ENCODE measurements at places on chromosomes 6 and 20.

- DNase-seq = no peak
Measured at GRCh38 chr6:36618366-36619355, 24.5 kb downstream of the SRSF3 start.

DNA sequence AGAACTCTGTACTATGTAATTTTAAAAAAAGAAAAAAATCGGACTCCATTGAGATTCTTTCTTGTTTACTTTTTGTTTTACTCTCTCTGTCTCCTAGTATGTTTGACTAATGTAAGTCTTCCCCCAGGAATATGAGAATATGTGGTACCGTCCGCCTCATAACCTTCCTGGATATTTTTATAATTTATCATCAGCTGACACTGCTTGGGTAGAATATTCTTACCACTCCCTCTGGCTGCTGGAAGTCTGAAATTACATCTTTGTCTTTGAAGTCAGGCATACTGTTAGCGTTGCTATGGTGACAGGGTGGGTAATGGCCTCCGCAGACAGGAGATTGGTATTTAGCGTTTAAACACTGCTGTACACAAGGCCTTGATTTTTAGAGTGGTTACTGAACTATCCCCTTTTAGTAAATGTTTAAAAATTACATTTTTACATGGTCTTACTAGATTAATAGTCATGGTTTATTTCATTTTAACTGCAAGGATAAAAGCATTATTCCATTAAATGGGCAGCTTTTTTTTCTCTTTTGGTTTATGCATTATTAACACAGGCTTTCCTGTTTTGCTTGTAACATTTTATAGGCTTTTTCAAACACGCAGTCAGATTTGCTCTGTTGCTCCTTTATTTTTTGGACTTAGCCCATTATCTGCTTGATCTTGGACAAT, 176.4 kb downstream of the ARID1B start:
- DNase-seq = no peak

DNA sequence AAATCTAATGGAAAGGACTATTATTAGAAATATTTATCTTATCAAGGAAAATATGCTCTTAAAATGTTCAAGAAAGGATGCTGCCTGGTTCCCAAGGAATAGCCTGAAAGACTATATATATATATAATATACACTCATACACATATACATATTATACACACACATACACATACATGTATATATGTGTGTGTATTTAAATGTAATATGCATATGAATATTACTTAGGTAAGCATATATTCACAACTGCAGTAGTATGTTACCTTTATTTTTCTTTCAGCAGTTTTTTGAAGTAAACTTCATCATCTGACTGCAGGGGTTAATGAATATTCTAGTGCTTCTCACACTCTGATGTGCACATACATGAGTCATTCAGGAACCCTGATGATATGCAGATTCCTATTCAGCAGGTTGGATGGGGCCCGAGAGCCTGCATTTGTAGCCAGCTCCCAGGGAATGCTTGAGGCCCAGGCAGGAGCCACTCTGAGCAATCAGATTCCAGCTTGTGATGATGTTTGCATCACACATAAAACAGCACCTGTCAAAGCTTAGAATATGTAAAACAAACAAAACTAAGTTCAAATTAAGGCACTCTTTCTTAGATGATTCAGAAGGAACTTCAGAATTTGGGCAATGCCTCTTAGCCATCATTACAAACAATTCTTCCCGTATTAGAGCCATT, 16.1 kb downstream of the MYLK4 start:
- DNase-seq = no peak

DNA sequence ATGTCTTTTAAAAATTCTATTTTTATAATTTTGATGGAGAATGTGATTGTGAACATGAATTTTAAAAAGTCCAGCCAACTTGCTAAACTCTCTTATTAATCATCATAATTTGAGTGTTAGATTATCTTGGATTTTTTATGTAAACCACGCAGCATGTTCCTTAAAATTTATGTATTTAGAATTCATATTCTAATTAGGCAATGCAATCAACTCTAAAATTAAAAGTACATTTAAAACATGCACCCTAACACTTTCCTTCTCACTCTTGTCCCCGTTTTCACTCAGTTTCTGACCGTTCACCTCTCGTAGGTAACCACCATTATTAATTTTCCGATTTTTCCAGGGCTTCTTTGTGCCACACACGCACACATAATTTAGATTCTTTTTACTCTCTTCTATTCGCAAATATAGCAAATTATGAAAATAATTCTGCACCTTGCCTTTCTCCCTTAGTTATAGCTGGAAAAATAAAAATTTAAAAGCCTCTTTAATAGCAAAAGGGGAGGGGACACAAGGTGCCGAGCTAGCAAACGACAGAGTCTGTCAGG, 329 bp upstream of the ZKSCAN3 start:
- no peak for DNase-seq

DNA sequence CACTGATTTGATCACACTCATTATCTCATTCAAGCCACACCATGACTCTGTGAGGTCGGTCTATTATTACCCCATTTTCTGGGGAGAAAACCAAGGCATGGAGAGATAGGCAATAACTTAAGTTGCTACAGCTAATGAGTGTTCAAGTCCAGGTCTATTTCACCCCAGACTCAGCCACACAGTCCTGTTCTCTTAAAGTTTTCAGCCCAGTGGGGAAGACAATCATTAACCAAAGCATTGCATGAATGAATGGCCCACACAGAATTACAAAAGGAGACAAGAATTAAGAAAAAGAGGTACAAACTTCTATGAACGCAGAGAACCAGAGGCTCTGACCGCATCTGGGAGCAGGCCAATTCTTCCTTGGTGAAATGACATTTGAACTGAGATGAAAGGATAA, 7.1 kb downstream of the BPI start:
- no peak for DNase-seq

DNA sequence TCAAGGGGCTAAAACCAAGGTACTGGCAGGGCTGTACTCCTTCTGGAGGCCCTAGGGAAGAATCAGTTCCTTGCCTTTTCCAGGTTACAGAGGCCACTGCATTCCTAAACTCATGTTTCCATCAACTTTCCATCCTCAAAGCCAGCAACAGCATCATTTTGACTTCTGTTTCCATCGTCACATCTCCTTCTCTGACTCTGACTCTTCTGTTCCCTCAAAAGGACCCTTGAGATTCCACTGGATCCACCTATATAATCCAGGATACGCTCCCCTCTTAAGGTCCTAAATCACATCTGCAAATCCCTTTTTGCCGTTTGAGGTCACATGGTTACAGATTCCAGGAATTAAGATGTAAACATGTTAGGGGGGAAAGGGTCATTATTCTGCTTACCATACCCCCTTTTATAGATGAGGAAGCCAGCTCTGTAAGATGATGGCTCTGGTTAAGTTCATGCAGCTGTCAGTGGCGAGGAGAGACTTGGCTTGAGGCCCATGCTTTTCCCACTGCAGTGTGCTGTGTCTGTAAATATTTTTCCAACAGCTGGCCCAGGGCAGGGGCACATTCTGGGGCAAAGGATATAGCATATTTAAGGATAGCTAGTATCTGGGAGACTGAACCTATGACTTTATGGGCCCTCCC, 114.6 kb downstream of the TNFRSF21 start:
- DNase-seq = no peak

DNA sequence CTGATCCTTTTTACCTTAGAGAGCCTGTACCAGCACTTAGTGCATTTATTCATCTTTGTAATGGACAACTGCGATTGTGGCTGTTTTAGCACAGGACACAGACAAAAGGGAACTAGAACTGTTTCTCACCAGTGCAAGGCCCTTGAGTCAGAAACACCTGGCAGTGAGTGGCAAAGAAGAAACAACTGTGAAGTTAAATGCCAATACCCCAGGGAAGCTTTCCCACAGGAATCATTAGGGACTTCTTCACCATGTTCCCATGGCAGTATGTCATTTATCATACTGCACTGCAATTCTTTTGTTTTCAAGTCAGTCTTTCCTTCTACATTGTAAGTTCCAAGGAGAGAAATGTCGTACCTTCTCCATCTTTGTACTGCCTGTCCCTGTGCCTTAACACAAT, 28.6 kb upstream of the CDYL start:
- DNase-seq = no peak

DNA sequence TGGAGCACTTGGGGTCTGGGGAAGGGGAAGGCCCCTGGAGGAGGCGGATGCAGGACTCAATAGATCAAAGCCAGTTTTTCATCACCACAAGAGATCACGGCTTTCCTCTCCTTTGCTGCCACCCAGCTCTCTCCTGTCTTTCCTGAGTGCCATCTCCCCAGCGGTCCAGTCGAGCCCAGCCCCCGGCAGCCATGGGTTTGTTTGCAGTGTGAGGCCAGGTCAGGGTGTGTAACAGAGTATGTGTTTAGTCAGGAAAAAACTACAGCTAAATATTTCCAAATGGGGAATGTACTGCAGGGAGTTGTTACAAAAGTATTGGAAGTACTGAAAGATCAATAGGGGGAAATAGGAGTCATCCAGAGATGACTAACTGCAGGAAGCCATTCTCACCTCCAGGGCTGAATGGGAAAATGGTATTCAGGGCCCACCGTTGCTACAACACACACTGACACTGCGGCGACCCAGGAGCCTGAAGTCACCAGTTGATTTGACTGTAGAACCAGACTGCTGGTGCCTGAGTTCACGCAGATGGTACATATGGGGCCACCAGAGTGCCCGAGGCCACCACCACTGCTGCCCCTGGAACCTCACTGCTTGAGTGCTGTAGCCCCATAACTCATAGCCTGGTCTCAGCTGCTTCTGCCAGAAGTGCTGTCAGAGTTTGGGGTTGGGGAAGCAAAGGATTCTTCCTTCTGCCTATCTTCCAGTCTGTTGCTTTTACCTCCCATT, 23.6 kb upstream of the FANCE start:
- DNase-seq = no peak

DNA sequence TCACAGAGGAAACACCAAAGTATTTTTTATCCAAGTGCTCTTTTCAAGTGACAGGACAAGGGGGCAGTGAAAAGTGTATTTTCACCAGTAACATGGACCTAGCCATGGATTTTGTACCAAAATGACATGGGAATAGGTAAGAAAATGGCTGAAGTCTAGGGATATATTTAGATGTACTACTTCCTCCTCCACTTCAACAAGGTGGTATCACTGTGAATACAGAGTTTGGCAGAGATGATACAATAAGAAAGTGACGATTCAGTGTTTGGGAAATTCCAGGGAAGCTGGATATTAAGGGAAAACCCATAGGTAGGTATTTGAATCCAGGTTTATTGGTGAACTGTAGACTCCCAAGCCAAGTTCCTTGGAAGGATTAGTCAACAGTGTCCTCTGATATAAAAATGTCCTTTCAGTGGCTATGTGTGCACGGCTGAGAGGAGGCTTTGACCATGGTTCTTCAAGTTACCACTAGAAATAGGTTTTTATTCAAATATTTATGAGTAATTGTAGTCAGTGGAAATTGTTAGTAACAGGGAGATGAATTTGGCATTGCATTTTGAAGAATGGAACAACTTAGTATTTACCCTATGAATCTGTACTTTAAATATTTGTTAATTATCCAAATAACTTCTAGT, 356.0 kb upstream of the CITED2 start:
- no peak for DNase-seq

DNA sequence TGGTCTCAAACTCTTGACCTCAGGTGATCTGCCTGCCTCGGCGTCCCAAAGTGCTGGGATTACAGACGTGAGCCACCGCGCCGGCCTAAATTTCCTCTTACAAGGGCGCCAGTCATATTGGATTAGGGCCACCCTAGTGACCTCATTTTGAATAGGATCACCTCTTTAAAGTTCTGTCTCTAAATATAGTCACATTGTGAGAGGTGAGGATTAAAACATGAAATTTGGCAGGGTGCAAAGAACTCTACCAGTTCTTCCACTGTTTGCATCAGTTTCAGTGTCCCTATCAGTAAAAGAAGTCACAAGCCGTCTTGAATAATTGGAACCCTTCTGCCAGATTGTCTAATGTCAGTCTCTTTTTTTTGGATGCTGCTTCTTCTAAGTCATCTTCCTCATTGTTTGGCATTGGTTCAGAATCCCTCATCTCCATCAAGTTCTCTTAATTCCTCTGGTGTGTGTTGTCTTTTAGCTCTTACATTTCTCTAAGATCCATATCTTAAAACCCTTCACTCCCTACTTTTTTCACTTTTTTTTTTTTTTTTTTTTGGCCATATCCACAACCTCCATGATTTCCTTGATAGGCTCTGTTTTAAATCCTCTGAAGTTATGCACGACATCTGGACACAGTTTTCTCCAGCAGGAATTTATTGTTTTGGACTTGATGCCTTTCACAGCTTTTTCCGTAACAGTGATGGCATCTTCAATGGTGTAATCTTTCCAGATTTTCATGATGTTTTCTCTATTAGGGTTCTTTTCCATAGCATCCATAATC, 56.8 kb downstream of the NCOA3 start:
- no peak for DNase-seq

- DNase-seq = no peak
Measured at GRCh38 chr6:4157506-4157905, 22.1 kb upstream of the ECI2 start.

- no peak for DNase-seq
Measured at GRCh38 chr6:163655217-163656121, 241.0 kb downstream of the QKI start.

DNA sequence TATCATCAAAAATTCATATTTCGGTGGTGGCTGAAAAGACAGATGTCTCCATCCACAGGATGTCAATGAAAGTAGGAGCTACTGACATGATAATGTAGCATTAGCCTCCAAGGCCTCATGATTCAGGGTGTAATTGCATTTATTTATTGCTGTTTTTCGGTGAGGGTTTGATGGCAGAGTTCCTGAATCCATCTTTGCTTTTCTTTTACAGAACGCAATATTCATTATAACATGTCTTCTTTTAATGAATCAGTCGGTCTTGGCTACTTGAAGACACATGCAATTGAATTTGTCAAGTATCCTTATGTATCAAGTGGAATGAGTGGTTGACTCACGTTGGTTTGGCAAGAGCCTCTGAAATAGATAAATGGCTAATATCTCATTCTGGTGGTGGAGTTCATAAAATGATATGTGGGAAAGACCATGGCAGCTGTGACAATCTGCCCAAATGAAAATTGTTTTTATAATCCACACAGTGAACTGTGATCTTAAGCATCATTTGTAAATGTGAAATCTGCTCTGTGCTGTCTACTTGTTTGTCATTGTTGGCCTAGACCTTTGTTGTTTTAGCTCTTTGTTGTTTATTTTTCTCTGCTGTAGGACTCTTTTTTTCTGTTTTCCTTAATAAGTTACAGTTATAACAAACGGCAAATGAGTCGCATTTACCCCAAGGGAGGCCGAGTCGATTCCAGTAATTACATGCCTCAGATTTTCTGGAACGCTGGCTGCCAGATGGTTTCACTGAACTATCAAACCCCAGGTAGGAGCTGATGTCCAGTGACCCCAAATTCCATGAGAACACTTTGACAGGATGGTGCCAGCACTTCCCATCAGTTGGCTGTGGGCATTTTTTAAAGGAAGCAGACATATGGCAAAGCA, 105.7 kb upstream of the LAMP5 start:
- no peak for DNase-seq

DNA sequence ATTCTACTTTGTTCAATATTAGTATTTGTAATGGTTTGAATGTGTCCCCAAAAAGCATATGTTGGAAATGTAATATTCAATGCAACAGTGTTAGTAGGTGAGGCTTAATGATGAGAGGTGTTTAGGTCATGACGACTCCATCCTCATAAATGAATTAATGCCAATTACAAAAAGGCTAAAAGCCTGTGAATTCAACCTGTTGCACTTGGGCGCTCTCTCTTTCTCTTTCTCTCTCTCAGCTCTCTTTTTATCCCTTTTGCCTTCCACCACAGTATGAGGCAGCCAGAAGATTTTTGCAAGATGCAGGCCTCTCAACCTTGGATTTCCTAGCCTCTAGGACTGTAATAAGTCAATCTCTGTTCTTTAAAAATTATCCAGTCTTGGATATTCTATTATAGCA, 34.6 kb downstream of the PSMB9 start:
- DNase-seq = no peak

GRCh38 chr6:28979679-28980078, 25.4 kb downstream of the ZNF311 start:
- DNase-seq = no peak

Measured in posterior vena cava (tissue), 2 donors.